ENCODE measurements at places on chromosomes 7 and 10.

DNA sequence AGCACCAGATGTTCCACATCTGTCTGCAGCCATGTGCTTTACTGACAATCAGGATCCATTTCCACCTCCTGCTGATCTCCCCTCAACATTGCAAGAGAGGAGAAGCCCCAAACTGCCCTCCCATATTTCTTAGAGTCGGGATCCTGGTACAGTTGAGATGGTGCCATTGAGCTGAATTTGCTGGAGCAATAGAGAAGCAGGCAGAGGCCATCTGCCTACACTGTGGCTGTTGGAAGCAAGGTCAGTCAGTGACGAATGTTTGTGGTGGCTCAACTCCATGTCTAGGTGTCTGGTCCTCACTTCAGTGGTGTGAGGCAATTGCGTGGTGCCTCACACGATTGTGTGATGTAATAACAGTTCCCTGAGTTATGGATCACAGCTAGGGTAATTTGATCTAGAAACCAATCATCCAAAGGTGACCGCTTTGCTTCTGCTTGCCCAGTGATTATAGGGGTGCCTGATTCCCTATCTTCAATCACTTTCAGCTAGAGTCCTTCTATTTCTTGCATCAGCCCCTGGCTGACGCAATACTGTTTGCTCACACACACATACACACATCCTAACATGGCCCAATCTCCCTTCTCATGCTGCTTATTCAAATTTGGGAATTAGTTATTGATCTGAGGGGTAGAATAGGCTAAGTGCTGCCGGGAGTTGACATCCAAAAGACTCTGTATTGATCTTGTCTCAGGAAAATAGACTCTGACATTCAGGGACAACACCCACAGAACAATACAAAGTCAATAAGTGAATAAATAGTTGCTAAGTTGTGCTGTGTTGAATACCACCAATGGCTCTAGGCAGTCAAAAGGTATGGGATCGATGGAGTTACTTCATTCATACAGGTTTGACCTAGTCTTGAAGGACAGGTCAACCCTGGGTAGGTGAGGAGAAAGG, 46.1 kb upstream of the SLC35B4 start:
- no peak for DNase-seq

- no peak for DNase-seq
Observed at GRCh38 chr10:8633909-8634308, 579.4 kb downstream of the GATA3 start.

DNA sequence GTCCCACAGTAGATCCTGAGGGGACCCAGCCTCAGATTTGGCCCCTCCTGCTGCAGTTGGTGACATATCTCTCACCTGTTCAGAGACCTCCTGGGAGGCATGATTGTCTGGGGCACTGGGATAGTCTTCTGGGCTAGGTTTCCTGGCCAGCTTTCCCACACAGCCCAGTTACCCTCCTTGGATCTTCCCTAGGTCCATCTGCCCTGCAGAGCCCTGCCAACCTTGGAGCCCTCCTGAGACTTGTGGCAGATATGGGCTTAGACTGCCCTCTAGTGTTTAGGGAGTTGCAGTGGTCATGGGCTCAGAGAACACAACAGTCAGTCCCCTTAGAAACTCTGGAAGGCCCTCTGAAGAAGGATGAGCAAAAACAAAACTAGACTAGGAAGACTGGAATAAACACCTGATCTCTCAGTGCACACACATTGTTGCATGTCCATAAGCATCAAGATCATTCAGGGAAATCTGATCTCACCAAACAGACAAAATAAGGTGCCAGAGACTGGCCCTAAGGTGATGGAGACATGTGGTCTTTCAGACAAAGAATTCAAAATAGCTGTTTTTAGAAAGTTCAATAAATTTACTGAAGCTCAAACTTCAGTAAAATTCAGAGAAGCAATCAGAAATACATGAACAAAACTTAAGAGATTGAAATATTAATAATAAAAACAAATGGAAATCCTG, 324.6 kb downstream of the ATRNL1 start:
- DNase-seq, result no peak

DNA sequence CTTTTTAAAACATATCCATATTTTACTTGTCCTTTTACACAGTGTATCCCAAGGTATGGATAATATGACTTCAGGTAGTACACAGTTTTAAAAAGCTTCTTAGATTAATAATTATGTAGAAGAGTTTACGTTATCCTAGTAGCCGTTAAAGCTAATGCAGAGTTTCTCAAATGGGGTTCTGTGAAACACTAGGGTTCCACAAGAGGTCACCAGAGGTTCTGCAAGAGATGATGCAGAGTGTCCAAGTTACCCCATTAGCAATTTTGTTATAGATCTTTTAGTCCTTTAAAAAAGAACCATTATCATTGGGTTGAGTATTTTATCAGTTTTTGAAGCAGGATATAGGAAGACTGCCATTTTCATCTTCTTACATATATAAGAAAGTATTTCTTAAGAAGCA, 298.9 kb upstream of the HPS1 start:
- no peak for DNase-seq

DNA sequence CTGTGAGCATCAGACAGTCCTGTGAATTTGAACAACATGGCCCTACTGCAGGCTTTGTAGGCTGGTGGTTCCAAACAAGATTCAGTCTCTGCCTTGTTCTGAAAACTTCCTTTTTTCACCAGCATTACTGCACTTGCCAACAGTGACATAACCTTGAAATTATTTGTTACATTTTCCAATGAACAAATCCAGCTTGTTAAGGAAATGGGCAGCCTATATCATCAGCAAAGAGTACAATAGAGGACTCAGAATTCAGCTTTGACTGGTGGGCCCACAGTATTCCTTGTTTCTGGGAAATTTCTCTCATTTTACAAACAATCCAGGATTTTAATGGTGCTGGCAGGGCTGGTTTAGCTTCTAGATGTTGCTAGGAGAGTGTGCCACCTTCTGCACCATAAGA, 703.7 kb upstream of the FZD8 start:
- DNase-seq, result no peak

GRCh38 chr10:127904311-127905000, 2.4 kb upstream of the PTPRE start:
- DNase-seq, result no peak

DNA sequence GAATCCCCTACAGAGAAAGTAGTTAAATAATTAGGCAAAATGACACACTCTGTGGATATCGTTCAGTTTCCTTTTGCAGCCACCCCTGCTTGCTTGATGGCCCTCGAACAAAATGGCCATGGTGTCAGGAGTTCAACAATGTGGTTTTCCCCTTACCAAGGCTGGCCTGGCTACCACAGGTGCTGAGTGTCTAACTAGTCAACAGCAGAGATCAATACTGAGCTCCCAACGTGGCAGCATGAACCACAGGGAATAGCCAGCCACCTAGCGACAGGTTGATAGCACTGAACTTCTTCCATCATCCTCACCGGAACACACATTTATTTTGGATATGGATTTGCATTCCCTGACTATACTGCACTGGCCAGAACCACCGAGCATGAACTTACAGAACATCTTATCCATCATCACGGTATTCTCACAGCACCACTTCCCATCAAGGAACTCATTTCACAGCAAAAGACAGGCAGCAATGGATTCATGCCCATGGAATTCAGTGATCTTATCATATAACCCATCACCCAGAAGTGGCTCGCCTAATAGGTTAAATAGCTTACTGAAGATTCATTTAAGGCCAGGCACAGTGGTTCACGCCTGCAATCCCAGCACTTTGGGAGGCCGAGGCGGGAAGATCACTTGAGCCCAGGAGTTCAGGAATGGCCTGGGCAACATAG, 6.3 kb downstream of the C10orf67 start:
- DNase-seq, result no peak

DNA sequence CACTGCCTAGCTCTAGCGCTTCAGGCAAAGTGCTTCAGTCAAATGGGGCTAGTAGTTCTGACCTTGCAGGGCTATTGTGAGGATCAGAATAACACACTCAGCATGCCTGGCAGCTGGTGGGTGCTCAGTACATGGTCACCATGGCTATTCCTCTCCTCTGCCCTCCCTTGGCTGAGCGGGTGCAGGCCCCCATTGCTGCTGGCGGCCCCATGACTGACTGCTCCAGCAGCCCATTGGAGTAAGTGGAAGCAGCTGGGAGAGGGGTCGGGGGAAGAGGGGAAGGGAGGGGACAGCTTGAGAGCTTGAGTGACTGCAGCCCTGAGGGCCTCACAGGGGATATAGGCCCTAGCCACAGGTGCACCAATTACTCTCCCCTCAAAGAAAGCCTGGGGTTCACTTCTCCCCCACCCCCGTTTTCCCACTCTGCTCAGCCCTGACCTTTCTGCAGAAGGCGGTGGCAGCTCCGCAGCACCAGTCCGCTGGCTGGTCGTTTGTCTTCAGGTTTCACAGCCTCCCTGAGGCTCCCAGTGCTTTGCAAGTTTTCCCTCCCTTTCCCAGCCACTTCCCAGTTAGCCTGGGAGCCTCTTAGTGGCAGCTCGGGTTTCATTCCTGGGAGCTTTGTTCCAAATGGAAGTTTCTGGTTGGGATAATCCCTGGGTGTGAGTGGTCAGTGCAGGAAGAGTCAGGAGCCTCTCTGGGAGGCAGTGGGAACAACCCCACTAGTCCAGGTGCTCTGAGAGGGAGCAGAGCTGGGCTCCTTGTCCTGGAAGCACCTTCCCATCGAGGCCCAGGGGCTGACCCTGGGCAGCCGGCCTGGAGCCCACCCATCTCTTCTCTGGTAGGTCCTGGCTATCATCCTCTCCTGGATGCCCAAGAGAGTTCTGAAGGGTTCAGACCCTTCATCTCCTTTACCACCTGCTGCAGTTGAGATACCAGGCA, 16.3 kb downstream of the FGF8 start:
- DNase-seq, result no peak

DNA sequence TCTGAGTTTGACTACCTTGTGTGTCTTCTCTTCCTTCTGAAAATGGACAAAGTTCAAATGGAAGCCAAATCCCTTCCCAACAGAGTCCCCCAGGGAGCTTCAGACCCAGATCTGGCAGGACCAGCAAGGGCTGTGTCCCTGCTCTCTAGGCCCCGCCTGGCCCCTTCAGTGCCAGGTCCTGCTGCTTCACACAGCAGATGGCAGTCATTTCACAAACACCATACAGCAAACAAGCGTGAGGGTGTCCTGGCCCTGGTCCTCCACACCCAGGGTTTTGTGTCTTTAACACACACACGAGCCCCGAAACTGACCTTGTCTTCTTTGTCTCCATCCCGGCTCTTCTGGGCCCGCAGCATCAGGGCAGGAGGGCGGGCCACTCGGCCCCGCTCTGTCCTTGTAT, 145.0 kb downstream of the TCERG1L start:
- no peak for DNase-seq

DNA sequence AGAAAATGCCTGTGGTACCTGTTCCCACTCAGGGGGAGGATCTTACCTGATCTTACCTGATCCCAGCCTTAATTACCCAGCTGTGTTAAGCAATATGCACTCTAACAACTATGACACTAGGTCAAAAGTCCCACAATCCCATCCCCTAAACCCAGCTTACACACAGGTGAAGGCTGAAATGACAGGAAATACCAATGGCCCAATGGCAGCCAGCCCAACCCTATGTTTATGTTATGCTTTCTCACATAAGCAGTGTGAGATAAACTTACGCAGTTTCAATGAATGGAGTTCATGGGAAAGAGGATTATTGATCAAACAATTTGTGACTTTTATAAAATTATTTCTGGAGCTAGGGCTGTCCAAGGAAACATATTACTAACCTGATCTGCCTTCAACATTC, 91.9 kb downstream of the GPAM start:
- no peak for DNase-seq

DNA sequence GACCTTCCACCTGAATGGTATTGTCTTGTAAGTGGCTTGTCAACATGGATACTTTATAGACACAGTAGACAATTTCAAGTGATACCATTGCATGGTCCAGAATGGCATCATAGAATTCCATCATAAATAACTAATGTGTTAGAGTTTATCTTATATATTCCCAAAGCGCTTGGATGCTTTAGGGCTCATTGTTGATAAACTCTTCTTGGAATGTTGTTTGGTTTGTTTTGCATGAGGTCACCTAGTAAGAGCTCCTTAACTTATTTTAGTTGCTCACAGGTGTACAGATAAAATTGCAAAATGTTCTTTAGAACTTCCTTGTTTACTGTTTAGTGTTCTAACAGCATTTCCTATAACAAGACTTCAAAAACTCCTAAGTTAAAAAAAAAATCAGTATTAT, 36.8 kb downstream of the SRI start:
- DNase-seq, result no peak

- no peak for DNase-seq
Observed at GRCh38 chr10:22368981-22369380, 23.7 kb downstream of the SPAG6 start.

- DNase-seq, result no peak
Observed at GRCh38 chr7:144455040-144455404, 51.5 kb upstream of the NOBOX start.

- DNase-seq, result no peak
Observed at GRCh38 chr10:16799621-16800020, 17.6 kb downstream of the RSU1 start.

- DNase-seq, result no peak
Observed at GRCh38 chr7:74665296-74665938, 7.9 kb downstream of the GTF2I start.

DNA sequence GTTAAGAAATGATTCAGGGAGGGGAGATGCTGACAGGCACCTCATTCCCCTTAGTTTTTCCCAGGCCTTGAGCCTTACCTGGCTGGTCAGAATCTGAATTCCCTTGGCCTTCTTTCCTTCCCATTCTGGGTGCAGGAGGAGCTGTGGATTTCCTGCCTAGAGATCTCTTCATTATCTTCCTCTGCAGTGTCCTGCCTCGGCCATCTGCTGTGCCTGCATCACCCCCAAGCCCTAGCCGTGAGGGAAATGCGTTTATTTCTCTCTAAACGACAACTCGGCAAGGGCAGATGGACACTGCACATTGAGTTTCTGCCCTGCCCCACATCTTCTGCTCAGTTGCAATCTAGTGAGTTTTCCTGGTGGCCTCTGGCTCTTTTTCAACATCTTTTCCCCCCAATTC, 26.7 kb downstream of the ZCWPW1 start:
- no peak for DNase-seq

DNA sequence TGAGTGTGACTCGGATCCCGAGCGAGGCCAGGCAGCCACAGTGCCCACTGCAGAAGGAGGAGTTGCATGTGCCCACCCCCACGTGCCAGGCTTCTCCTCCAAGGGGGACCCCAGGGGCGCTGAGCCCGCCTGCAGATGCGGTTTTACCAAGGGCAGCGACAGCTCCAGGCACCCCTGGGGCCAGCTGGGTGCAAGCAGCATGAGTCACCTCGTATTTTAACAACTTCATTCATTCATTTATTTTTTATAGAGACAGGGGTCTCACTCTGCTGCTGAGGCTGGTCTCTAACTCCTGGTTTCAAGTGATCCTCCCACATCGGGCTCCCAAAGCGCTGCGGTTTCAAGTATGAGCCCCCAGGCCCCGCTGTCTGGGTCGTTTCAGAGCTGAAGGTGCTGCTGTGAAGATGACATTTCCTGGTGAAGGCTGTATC, 1.3 kb upstream of the FOXL3 start:
- DNase-seq, result no peak

- no peak for DNase-seq
Observed at GRCh38 chr10:51422311-51423120, 276.9 kb downstream of the CSTF2T start.

GRCh38 chr10:14306190-14306589, 24.5 kb downstream of the FRMD4A start:
- DNase-seq, result no peak
